Germinal center (tissue), 1 donor: ENCODE measurements at places on chromosomes 4 and X.

DNA sequence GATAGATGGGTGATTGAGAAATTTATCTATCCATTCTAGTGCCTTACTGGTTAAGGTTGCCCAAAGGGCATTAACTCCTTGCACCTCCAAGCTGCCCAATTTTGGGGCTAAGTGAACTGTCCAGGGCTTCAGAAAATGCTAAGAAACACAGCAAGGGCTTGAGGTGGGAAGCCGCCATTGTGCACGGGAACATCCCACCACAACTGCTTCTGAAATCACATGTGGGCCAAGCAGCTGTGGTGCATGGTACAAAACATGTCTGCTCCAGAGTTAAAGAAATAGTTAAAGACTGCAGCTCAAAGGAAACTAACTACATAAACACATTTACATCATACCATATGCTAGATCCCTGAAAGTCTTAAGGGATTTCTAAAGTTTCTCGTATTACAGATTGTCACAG, 144.3 kb upstream of the NDST3 start:
- DNase-seq: no peak

DNA sequence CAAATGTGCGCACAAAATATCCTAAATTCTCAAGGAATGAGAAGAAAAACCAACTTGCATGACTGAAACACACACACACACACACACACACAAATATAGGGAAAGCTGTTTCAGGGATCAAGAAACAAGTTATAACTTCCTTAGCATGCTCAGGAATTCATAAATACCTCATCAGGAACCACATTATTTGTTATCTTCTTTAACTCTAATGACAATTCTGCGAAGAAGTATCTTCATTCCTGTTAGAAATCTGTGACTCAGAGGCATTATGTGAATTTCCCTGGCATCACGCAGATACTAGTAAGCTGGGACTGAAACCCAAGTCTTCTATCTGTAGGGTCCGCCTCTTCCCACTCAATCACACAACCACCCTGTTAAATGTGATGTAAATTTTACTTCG, 30.3 kb downstream of the TMPRSS11A start:
- DNase-seq: no peak

DNA sequence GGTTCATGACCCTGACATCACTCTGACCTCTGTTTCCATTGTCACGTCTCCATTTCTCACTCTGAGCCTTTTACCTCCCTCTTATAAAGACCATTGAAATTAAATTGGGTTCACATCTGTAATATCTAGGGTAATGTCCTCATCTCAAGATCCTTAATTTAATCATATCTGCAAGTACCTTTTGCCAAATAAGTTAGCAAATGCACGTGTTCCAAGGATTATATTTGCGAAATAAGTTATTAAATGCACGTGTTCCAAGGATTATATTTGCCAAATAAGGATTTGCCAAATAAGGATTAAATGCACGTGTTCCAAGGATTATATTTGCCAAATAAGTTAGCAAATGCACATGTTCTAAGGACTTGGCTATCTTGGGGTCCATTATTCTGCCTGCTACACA, 938.0 kb downstream of the NLGN4X start:
- DNase-seq: no peak

- DNase-seq: no peak
Observed at GRCh38 chrX:56788229-56788628, 59.2 kb downstream of the NBDY start.

GRCh38 chr4:53551958-53552357, 39.3 kb downstream of the LNX1 start:
- DNase-seq: no peak

DNA sequence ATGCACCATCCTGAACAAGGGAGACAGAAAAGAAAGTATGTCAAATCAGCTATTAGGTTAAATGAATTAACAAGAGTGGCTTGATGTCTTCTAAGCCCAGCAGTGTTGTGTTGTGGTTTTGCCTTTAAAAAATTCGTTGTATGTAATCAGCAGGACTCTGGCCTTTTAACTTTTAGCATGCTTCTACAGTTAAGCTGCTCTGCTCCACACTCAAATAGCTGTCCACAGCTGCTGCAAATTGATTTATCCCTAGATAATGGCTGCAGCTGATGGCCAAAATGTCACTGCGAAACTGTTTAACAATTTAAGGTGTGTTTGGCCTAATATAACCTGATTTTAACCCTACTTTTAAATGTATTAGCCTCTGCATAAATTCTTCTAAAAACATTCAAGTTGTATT, 85.8 kb downstream of the CXXC4 start:
- no peak for DNase-seq

GRCh38 chr4:174209341-174209740, 74.1 kb downstream of the FBXO8 start:
- DNase-seq: no peak

DNA sequence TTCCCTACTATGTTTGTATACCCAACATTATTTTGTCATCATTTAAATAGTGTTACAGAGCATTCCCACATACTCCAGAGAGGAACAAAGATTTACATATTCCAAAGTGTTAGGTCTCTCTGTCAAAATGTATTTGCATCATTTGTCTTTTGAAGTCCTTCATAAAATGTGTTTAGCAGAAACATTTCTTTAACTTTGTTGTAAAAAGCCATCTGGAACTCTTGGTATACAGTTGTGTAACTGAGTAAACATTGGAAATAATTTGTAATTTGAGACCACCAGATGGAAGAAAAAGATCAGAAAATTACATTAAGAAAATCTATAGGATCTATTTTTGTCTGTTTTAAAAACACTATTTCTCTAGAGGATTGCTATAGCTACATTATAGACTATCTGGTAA, 56.6 kb upstream of the ALB start:
- DNase-seq: no peak

GRCh38 chr4:82753725-82754410, 44.7 kb downstream of the SCD5 start:
- DNase-seq: no peak

DNA sequence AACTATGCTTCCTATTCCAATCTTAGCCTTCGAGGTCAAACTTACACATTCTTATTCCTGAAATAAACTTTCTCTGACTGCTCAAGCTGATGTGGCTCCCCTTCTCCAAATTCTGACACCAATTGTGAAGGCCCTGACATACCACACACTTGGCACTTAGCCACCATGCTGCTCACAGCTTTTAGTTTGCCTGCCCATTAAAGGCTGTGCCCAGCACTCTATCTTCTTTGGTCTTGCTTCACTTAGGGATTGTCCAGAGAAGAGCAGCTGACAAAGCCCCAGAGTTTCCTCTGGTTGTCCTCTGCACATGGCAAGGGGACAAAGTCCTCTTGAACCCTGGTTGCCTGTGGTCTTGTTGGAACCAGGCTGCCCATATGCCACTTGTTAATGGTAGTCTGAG, 126.1 kb downstream of the ARHGEF9 start:
- no peak for DNase-seq
